ENCODE measurements at places on chromosomes 1 and 21.
A peak's percentile ranks its signal among the peaks of the same experiment; 100 is the strongest.

- peak; percentile 72 for DNase-seq
These were observed 25.5 kb upstream of the IFNAR1 start for GRCh38 chr21:33299181-33299752.

DNA sequence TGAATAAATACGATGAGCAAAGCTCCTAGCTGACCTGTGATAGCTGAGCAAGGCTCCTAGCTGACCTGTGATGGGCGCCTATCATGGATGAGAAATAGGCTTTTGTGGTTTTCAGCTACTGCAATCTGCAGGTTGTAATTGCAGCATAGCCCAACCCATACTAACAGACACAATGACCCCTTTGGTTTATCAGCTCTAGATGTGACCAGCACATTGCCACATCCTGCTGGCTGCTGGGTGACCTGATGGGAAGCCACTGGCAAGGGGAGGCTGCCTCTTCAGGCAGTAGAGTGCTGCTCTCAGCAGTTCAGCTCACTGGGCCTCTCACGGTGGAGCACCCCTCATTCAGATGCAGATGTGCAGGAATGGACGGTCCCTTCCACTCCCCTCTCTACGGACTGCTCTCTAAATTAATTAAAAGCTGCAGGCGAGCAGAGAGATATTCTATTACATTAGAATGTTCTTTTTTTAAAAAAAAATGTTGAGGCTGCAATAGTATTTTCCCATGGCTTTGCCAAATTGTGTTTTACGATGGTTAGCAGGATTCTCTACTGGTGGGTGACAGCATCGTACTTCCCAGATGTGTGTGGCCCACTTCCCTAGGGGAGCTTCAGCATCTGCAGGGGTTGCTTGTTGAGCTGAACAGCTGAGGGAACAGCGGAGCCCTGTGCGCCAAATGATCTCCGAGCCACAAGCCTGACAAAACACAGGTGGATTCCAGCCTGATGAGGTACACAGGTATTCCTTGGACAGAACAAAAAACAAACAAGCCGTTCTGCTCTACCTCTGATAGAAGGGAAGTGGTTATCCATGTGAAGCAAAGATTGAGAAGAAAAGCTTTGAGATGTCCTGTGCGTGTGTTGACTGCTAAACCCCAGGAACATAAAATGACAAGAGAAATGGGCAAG lies 65.0 kb downstream of the SYT6 start:
- DNase-seq, result no peak

- no peak for DNase-seq
These were observed 6.5 kb downstream of the PADI4 start for GRCh38 chr1:17314491-17314971.

DNA sequence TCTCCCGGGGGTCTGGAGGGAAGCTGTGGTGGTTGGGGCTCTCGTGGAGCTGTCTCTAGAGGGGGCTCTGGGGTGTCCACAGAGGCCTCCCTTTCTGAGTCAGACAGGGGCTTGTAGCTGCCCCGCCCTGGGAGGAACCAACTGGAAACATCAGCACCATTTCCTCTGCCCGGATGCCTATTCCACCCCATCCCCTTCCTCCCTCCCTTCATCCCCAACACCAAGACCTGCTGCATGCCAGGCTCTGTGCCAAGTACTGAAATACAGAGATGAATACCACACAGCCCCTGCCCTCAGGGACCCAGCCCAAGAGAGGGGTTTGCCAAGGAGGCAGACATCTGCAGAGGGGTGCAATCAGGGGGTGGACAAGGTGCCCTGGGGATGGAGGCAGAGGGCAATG lies 125.6 kb upstream of the ADAR start:
- no peak for DNase-seq

DNA sequence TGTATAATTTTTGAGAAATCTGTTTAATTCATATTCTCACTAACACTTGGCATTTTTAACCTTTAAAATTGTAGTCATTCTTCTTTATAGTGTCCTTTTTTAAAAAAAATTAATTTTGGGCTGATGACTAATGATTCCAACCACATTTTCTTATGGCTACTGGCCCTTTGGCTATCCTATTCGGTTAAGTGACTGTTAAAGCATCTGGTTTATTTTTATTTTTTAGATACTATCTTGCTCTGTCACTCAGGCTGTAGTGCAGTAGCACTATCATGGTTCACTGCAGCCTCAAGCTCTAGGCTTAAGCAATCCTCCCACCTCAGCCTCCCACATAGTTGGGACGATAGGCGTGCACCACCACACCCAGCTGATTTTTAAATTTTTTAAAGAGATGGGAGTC lies 723.2 kb upstream of the CXADR start:
- no peak for DNase-seq

DNA sequence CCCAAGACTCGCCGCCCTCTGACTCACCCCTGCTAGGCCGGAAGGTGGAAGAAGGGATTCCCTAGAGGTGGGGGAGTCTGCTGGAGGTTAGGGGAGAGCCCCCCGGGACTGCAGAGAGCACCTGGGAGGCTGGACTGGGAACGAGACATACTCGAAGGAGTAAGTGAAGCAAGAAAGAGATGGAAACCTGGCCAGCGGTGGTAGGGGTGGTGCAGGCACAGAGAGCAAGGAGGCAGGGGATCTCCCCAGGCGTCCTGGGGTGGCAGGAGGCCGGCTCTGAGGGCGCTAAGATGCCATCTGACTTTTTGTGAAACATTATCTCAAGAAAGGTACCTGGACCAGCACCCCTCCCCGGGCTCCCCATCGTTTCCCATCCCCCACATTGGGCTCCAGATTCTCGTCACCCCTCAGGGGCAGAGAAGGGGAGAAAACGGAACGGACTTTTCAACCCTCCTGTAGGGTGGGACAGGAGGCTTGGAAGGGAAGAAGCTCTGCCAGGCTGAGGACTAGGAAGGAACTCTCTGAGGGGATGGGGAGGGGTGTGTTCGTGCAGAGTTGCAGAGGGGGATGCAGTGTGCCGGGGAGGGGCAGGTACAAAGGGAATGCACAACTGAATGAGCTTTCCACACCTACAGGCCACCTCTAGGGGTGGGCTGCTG lies 708 bp downstream of the CHRNB2 start:
- no peak for DNase-seq

DNA sequence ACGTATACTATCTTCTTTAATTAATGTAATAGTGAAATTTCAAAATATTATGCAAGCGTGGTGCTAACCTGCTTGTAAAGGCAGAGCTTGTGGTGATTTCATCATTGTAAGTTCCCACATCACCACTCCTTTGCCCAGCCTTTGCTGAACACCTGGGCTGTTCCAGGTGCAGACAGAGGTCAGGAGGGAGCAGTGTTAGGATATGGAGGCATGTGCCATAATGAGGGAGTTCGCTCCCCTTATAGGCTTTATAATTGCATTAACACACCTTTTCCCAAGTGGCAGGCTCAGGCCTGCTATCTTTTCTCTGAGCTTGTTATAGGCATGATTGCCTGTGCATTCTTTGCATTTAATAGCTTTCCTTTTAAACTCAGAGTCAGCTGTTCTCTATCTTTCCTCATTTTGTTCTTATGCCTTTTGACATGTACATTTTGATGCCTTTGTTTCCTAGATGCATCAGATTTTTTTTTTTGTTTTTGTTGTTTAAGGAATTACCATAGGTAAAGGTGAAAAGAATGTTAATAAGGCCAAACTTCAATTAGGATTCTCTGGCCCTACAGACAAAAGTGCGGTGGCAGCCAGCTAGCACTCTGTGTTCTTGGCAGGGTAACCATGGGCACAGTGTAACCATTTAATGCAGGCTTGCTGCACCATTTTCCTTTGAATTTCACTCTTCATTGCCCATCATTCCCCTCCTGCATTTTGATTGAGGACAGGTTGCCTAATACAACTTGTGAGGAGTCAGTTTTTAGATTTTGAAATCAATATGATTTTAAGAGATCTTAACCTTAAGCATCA lies 12.6 kb downstream of the NPL start:
- DNase-seq, result no peak

DNA sequence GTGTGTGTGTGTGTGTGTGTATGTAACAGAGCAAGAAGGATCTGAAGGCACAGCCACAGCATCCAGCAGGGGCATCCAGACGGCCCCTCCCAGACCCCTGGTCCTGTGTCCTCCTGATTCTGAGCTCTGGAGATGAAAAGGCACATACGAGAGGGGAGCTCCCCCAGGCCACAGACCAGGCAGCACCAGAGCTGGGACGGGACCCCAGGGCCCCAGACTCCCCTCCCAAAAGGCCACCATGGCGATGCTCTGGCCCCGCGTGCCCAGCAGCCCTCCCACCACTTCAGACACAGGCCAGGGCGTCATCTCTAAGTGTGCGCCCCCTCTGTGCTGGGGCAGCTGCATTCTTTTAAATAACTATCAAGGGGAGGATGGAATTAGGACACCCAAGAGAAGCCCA lies 245.8 kb downstream of the MATN1 start:
- DNase-seq, result no peak

GRCh38 chr1:207873055-207873890 lies 37.7 kb downstream of the CD34 start:
- DNase-seq, result peak; percentile 57

GRCh38 chr1:28354121-28354520 lies 15.4 kb upstream of the PHACTR4 start:
- no peak for DNase-seq

DNA sequence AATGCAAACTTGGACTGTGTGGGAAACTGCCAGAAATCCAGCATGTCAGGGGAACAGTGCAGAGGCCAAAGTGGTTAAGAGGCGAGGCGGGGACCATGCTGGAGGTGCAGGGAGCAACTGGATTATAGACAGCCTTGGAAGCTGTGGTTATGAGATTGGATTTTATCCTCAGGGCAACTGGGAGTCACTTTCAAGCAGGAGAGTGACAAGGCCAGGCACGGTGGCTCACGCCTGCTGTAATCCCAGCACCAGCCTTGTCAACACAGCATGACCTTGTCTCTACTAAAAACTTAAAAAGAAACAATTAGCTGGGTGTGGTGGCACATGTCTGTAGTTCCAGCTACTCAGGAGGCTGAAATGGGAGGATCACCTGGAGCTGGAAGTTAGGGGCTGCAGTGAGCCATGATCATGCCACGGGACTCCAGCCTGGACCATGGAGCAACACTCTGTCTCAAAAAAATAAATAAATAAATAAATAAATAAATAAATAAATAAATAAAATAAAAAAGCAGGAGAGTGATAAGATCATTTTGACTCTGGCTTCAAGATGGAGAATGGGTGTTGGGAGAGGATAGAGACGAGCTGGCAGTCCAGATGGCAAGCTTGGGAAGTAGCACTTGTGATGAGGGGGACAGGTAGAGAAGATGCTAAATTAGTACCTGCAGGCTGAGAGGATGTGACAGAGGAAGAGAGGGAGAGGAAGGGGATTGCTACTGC lies 3.5 kb downstream of the HAPLN2 start:
- no peak for DNase-seq

DNA sequence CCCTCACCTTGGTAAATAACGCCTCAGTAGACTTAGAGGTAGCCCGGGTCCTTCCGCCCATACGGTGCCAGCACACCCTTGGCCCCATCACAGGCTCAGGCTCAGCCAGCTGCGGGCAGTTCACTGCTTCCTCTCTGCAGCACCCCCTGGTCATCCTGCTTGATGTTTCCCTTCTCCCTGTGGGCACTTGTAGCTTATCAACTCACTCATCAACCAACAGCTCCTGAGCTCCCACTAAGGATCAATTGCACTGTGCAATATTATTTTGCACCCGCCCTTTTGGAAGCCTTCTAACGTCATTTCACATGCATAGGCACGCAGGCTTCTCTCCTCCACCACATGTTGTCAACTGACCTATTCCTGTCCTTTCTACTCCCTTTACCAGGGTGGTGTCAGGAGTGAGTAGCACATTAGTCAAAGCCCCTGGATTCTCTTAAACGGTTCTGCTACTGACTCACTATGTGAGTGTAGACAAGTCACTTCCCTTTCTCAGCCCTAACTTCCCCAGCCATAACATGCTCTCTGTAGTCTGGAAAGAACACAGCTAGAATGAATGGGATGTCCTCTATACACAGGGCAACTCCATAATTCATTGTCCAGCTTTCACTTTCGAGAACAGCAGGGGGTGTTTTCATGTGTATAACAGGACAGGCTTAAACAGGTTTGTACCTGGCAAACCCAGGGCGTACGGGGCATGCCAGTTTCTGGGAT lies 47.1 kb upstream of the IRF2BP2 start:
- no peak for DNase-seq

- DNase-seq, result no peak
These were observed 85.9 kb downstream of the UROD start for GRCh38 chr1:45097944-45098343.

DNA sequence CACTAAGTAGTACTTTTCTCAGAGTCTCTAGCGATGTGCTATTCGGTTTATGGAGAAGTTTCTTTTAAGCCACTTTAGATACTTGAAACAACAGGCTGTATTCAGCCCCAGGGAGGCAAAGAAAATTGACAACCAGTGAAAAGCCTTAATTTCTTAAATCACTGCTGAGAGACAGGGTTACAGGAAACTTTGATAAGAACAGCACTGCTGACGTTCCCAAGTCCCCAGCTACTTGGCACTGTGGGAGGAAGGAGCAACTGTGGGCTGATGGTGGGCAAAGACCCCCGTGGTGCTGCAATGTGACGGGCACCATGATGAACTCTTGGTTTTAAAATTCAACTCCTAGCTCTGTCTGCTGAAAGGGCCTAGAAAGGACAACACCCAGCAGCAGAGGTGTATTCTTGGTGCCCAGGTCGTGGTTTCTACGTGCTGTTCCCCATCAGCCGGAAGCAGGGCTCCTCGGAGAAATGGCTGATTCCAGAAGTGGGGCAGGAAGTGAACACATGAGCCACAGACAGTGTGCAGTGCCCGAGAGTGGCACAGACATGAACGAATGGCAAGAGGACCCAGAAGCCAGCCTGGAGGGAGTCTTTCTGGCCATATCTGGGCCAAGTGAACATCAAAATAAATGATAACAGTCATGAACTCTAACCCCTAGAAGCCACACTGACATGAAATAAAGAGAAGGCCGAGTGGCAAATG lies 5.3 kb downstream of the PTTG1IP start:
- peak; percentile 79 for DNase-seq

- DNase-seq, result no peak
These were observed 31.5 kb downstream of the RPS6KC1 start for GRCh38 chr1:213082420-213083111.

- no peak for DNase-seq
These were observed 24.4 kb upstream of the PAXBP1 start for GRCh38 chr21:32795802-32796559.

- DNase-seq, result no peak
These were observed 591.8 kb downstream of the ADGRL2 start for GRCh38 chr1:82392513-82392912.

GRCh38 chr1:244311784-244312532 lies 139.8 kb downstream of the ADSS2 start:
- no peak for DNase-seq

GRCh38 chr1:12338017-12338416 lies 108.2 kb downstream of the VPS13D start:
- DNase-seq, result no peak

GRCh38 chr1:46204406-46204742 lies 1.2 kb downstream of the LURAP1 start:
- no peak for DNase-seq

- no peak for DNase-seq
These were observed 22.4 kb upstream of the MED18 start for GRCh38 chr1:28306301-28306949.

- DNase-seq, result no peak
These were observed 112.8 kb upstream of the ADAMTS5 start for GRCh38 chr21:27079636-27080240.

- peak; percentile 84 for DNase-seq
These were observed 13.5 kb downstream of the ESPN start for GRCh38 chr1:6438047-6438525.
